ENCODE measurements at places on chromosomes 13 and 19.

GRCh38 chr19:6533746-6534418 is 3.1 kb downstream of the TNFSF9 start:
- DNase-seq, result no peak

- no peak for DNase-seq
Measured at GRCh38 chr13:64377606-64378005, 2852.5 kb downstream of the PCDH9 start.

- DNase-seq, result no peak
Measured at GRCh38 chr19:56400485-56400884, 3.6 kb upstream of the ZNF583 start.

DNA sequence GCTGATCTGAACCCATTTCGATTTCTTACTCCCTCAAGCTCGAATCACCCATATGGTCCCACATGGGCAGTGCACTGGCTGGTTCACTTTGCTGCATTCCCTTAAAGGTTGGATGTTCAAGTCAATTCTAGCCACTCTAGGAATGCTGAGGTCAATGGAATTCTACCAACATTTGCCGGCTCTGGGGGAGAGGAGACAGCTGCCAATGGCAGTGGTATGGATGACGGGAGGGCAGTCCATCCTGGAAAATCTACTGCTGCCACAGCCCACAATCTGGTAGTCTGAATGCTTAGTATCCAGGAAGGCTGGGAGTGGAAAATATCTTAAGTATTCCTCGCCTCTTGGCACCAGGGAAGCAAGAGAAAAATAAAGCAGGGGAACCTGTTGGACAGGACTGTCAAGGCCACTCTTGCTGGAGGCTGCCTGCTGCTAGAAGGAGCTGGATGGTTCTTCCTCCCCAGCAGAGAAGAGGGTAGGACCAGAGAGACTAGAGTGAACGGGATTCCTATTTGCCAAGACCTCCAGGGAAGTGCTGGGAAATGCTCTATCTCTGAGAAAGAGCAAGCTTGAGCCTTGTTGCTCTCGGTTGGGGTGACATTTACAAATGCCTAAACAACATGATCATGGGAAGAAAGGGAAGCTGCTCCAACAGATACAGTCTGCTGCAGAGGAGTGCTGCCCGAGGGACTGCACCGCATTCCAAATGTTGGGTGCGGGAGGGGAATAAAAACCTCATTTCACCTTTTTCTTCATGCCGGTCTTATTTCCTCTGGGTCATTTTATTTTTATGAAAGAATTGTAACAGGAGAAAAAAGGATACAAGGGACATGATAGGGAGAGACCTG is 20.7 kb upstream of the HMGB1 start:
- DNase-seq, result no peak

- DNase-seq, result no peak
Measured at GRCh38 chr19:990119-990571, 6.0 kb downstream of the WDR18 start.

DNA sequence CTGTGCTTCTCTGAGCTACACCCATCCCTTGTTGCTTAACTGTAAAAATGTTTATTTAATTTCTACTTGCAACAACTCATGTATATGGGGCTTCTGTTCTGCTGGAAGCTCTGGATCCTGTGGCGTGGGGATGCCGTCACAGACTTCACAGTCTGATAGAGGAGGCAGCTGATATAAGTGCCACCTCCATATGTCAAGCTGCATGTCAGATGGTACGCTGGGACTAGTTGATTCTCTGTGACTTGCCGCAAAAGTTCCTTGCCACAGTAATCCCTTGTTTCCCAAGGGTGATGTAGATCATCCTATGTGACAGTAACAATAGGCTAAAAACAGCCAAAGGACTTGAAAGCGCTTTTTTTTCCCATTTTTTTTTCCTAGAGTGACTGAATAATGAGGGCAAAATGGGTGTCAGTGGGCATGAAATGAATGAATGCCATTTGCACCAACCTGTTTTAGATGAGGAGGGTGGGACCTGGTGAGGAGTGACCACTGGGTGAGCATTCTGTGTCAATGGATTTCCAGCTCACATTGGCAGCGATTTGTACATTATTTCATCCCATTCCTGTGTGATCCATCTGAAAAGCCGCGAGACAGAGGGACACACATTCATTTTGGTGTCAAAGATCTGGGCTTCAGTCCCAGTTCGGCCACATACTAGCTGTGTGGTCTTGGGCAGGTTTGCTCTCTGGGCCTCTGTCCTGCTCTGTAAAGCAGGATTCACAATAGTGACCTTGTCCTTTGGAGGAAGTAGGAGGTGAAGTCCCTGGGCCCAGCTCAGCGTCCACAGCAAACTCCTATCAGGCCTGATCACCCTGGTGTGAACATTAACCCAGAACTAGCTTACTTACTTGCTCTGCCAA is 88.9 kb upstream of the RNF113B start:
- DNase-seq, result no peak

Measured in stimulated activated naive CD8-positive, alpha-beta T cell treated with anti-CD3 and anti-CD28 coated beads, Interleukin-15, Interleukin-2, amounts not matched to agents 100 U/mL and 50 U/mL, for 24 hours (primary cell).